ENCODE measurements at places on chromosomes 16 and 17. TPM values are rescaled to one million over a fixed set of nuclear protein-coding genes. Genes with fewer than 3 reads are reported as not detected.

Gene SDK2
- total RNA-seq, result not detected

Gene RMI2
- total RNA-seq, result 3.0 TPM

Gene GP2
- not detected for total RNA-seq

Gene FN3K
- 3.2 TPM for total RNA-seq

Gene TACO1
- 22.8 TPM for total RNA-seq

Gene SLC5A10
- not detected for total RNA-seq

Gene PPP1R27
- total RNA-seq, result not detected

Gene SLC5A11
- total RNA-seq, result 0.38 TPM

Gene CLEC19A
- total RNA-seq, result not detected

Gene TBC1D26
- total RNA-seq, result not detected

Gene NME4
- total RNA-seq, result 99.6 TPM

Gene ATP5PD
- total RNA-seq, result 221 TPM

Gene CD300E
- total RNA-seq, result not detected

Measured in vein endothelial cell (primary cell).